Foreskin keratinocyte (primary cell): ENCODE measurements at places on chromosomes 7 and 10. TPM values are rescaled to one million over a fixed set of nuclear protein-coding genes. Genes with fewer than 3 reads are reported as not detected.
A peak's percentile ranks its signal among the peaks of the same experiment; 100 is the strongest.

DNA sequence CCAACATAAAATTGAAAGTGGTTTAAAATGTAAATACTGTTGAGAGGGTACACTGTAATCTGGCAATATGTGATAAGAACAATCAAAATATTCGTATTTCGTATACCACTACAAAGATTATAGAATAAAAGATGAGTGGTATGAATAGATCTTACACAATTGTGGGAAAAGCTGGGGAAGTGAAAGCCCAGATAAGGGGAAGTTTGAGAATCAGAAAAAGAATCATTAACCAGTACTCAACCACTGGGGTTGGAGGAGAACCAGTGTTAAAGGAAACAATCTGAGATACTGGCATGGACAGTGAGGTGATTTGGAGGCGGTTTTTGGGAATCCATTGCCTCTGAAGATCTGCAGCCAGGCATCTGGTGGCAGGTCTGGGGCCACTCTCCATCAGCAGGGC, 59.7 kb upstream of the CDK14 start:
- DNase-seq: no peak

Gene CCDC71L
- 13.2 and 17.7 TPM in 2 replicates for total RNA-seq

Gene ZFYVE27
- total RNA-seq: 15.3 and 18.3 TPM in 2 replicates

GRCh38 chr7:155333346-155334234, 35.9 kb downstream of the INSIG1 start:
- DNase-seq: no peak

DNA sequence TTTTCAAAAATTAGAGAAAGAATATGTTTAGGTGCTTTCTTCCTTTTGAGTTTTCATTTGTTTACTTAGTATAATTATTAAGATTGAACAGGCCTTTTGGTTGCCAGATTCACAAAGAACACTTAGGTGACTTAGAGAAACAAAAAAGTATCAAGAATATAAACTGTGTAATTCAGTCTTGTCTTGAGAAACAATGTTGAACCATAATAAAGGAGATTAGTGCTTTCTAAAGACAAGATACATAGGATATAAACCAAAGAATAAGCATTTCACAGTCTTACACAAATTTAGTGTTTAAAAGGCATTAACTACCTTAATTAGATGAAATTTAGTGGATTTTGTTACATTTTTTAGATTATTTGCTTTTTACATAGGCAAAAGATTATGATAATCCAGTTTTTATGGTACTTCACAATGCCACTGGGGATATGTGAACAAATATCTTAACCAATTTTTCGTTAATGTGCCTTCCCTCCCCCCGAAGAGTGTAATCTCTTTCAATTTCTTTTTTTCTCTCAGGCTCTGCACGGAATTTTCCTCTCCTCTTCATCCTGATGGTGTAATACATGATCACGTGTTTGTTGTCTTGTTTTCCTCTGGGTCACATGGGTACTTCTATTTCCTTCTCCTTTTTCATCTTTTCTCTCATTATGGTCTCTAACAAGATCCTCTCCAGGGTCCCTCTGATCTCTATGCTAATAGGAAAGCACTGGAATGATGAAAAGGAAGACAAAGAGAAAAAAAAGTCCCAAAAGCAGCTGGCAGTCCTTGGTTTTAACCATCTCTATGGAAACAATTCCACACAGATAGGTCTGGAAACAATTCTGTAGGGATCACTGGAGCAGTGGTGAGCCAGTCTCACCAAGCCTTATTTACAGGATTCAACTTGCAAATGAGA, 3.7 kb upstream of the HNRNPH3 start:
- peak; percentile 47 for DNase-seq

DNA sequence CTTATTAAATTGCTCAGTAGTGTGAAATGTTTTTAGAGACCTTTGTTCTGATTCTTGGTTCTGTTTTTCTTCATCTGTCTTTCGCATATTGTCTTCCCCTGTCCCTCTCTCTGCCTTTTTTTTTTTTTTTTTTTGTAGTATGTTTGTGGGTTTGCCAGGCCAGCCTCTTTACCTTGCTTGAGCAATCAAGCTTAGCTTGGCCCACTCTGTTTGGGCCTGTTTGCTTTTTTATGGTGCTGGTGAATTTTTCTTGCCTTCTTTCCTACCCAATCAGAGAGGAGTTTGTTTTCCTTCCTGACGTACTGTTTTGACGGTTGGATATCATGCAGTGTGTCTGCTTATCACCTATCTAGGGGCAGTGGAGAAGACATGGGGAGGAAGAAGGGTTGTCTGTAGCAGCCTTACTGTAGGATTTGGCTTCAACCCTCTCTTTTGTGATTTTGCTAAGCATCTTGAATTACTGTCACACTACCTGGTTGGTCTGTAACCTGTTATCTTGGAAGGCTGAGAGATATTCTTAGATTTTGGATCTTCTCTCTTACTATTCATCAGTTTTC, 64.0 kb downstream of the BBS9 start:
- no peak for DNase-seq

GRCh38 chr7:95772298-95772770, at the start of gene DYNC1I1:
Gene DYNC1I1, plus strand, starts transcription at chr7:95772554. Its CDS starts 32,176 bp downstream, at chr7:95804730.
- DNase-seq: peak; percentile 5

GRCh38 chr7:74494076-74494548, 40.4 kb downstream of the GTF2IRD1 start:
- DNase-seq: no peak
